Right cardiac atrium (tissue), 5 donors: ENCODE measurements at places on chromosomes 1 and 21. TPM values are rescaled to one million over a fixed set of nuclear protein-coding genes. Genes with fewer than 3 reads are reported as not detected.

DNA sequence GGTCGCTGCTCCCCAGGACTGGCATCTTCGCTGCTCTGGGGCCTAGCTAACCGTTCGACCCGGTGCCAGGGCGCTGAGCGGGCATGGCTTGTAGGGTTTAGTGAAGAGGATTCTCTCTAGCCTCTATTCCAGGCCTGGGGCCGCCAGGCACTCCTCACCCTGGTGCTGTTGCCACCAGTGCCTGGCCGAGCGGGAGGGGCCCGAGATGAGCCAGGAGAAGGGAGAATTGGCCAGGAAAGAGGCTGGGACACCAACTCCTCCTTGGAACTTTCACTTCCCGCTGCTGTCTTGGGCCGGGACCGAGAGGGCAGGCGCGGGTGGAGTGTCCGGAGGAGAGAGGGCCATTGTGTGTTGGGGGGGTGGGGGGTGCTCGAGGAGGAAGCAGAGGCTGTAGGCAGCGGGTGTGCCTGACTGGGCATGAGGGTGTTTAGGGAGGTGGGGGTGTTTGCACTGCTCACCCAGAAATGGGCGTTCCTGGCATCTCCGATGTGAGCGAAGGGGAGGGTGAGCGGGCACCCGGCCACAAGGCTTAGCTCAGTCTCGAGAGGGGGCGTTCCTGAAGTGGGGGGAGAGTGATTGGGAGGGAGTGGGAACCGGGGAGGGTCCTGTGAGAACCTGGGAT lies 772 bp downstream of the ADAM15 start:
- DNase-seq = peak; percentile 90

DNA sequence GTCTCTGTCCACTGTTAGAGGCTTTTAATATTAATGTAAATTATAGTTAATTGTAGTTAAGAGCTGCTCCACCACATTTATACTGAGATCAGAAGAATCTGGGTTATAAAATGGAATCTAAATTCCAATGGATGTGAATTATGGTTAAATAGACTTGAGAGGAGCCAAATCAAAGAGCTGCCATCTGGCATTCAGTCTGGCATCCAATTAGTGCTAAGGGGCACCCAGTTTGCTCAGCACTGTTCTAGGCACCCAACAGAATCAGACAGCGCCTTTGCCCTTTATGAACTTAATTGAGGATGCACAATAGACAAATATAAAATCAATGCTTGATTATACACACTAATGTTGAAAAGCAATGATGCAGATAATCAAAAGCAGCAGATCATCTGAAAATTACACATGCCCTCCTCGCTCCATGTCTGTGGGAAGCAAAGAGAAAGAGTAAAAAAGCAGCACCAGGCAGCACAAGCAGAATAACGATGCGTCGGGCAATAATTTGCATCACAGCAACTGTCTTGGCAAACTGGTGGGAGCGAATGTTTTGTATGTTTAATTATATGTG lies 310.1 kb downstream of the BRINP2 start:
- DNase-seq = no peak

DNA sequence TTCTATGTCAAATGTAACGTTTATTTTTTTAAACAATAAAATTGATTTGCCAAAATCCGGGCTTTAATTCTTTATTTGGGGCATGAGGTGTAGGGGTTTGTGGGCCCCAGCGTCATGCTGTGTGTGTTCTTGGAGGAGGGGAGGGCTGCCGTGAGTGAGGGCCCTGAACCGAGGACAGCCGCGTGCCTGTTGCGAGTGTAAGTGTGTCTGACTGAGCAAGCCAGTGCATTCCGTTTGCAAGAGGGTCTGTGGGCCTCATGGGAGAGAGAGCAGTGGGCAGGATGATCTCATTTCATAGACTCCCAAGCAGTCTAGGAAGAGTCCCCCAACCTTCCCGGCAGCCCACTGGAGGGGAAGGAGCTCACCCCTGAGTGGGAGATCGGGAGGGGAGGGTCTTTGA lies 21.4 kb upstream of the SPSB1 start:
- no peak for DNase-seq

- DNase-seq = no peak
These were observed 77.8 kb downstream of the RWDD3 start for GRCh38 chr1:95311762-95312161.

DNA sequence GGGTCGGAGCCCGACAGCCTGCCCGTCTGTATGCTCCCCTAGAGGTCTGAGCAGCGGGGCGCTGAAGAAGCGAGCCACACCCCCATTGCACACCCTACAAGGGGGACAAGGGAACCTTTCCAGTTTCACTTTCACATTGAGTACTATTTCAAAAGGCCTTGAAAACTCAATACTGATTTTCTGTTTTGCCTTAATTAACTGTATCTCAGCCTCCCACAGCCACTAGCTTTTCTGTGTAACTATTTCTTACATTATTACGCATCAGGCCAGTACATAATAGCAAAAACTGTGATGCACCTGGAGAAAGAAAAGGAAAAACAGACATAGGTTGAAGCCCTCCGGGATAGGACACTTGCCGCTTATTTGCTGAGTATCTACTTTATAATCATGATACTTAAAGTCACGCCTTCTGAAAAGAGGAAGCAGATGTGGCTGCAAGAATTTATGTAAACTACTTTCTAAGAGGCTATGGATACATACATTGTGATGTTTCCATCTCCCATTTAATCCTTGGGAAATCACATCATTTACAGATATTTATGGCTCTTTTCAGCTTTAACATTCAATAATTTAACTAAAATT lies 1719.5 kb downstream of the MRPL39 start:
- no peak for DNase-seq

Gene GJA8
- total RNA-seq = not detected
